Trophoblast cell (in vitro differentiated cells and primary cell): ENCODE measurements at places on chromosomes 7 and 10.

- DNase-seq: no peak
Measured at GRCh38 chr10:31725436-31725835, 203.2 kb downstream of the ARHGAP12 start.

GRCh38 chr7:6360841-6361240 lies 86.9 kb downstream of the DAGLB start:
- DNase-seq: no peak

- no peak for DNase-seq
Measured at GRCh38 chr10:44334621-44335184, 50.2 kb downstream of the CXCL12 start.

- no peak for DNase-seq
Measured at GRCh38 chr10:8044331-8044907, 10.1 kb upstream of the GATA3 start.

- peak; percentile 54 for DNase-seq
Measured at GRCh38 chr7:69800495-69800894, 202.2 kb downstream of the AUTS2 start.

DNA sequence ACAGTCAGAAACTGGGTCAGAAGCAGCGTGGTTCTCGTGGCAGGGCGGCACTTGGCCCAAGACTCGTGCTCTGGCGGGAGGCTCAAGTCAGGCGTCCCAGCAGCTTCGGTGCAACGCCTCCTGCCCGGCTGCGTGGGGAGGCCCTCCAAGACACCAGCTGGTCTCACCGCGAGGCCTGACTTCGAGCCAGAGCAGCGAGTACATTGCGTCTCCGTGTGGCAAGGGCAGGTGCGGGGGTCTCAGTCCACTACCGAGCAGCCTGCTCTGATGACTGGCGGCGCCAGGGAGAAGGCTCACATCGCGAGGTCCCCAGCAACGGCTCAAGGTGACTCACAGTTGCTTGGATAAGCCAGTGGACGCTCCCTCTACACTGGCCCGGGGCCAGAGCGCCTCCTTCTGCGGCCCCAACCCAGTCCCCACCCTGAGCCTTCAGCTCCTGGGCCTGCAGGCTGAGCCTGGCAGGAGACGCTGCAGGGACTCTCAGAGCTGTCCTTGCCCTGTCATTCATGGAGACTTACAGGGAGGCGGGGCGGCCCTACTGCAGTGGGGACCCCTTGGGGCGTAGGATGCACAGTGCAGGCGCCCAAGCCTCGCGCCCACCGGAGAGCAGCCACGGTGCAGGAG lies 41.9 kb upstream of the PRKAR1B start:
- DNase-seq: no peak

- peak; percentile 40 for DNase-seq
Measured at GRCh38 chr7:99380823-99381663, 6.5 kb downstream of the ARPC1B start.

DNA sequence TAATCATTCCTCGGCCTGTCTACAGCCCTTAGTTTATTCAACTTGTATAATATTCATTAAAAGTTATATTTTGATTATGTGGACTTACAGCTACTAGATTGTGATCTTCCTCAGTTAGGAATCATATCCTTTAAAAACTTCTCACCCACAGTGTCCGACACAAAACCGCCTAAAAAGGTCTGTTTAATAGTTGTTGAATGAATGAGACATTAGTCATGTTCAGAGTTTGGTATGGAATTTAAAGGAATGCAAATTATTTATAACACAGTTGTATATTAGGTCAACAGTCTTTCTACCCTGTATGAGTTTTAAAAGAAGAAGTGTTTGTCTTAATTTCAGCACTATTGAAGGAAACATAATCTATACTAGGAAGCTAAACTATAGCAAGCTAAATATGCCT lies 390.0 kb downstream of the ARL4A start:
- peak; percentile 22 for DNase-seq

DNA sequence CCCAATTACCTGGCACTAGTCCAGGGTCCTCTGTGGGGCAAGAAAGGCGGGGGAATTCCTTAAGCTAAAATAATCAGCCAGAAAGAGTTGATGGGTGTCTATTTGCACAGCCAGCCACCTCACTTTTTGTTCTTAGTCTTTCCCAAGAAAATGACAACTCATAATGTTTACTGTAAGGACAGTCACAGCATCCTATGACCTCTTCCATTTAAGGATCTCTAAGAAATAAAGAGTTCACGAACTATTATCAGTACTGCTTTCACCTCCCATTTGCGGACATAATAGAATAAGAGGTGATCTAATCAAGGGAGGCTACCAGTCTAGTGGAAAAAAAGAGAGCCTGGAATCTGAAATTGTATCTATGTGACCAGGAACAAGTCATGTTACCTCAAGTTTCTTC lies 72.4 kb upstream of the LRRC17 start:
- DNase-seq: no peak

GRCh38 chr10:109997233-109997632 lies 10.6 kb upstream of the ADD3 start:
- no peak for DNase-seq

GRCh38 chr10:11415095-11415494 lies 196.4 kb downstream of the USP6NL start:
- DNase-seq: no peak

DNA sequence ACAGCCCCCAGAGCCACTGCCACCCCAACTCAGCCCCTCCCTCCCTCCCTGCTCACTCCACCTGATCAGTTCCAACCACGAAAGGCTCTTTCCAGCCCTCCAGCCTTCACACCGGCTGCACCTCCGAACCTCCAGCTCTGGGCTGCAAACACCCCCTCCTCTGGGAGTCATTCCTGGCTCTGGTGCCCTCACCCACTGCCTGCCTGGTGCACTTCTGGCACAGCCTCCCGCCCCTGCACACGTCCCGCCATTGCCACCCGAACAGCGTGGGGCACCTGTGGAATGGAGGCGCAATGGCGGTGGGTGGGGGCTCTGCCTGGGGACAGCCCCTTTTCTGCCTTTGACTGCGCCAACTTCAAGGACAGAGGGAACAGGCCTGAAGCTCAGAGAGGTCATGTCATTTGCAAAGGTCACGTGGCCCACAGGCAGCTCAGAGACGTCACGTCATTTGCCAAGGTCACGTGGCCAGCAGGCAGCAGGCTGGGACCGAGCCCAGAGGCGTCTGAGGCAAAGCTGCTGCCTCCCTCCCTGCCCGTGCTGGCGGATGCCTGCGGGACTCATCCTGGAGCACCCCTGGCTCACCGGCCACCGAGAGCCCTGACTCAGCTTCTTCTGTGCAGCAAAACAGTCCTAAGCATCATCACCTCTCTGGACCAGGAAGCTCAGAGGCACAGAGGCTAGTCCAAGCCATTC lies 76.0 kb upstream of the DNAAF5 start:
- no peak for DNase-seq

- no peak for DNase-seq
Measured at GRCh38 chr10:133173860-133174640, 14.0 kb downstream of the KNDC1 start.

GRCh38 chr7:131424219-131424822 lies 96.6 kb downstream of the MKLN1 start:
- peak; percentile 3 for DNase-seq

DNA sequence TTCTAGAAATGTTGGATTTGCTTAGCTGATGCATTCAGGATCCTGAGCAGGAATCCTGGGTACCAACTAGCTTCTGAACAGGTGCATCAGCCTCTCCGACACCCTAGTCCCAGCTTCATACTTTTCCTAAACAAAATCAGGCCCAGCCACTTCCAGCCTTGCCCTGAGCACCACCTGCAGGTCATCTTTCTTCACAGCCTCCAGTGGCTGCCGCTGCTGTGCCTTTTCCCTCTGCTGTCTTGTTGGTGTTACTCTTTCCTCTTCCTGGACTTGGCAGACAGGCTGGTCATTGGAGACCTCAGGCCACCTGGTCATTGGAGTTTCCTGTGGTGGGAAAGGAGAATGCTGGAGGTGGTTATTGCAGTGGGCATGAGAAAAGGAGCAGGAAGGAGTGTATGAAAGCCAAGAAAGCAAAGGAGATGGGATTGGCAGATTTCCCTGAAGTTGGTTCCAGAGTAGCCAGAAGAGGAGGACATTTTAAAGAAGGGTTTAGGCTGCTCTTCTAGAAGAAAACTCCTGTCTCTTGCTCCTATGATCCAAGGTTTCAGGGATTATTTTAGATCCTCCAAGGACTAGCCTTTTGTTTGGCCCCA lies 48.2 kb upstream of the NFKB2 start:
- peak; percentile 58 for DNase-seq

DNA sequence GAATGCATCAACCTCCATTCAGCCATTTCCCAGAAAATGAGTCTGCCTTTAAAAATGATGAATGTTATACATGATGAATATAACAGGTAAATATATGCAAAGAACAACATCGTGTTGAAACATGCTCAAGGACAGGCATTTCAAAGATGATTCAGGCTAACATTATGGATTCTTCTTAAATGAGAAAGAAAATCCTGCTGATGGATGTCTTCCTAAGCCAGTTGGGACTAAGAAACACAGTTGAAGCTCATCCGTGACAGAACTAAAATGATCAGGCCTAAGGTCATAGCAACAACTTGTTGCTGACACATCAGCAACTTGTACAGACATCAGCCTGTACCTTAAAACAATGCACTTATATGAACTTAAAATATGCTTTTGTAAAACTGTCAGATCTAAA lies 267.9 kb downstream of the MAGI2 start:
- no peak for DNase-seq

GRCh38 chr7:40610461-40610860 lies 475.7 kb downstream of the SUGCT start:
- DNase-seq: no peak

DNA sequence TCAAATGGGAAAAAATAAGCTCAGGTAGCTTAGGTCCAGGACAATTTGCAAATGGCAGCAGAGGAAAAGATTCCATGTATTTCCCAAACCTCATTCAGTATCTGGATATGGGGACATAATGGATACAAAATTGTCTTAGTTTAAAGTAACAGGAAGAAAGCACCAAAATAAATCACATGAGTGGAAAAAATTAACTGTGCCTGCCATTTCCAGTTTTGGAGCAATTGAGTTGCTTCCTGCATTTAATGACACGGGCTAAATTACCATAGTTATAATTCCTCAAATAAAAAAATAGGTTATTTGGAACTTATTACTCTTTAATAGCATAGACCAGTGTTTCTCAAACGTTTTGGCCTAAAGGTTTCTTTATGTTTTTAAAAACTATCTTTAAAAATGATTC lies 6.3 kb upstream of the STAMBPL1 start:
- no peak for DNase-seq

- no peak for DNase-seq
Measured at GRCh38 chr10:86594535-86594934, 59.8 kb upstream of the OPN4 start.

GRCh38 chr10:79387466-79387973 lies 40.3 kb downstream of the PPIF start:
- DNase-seq: no peak

DNA sequence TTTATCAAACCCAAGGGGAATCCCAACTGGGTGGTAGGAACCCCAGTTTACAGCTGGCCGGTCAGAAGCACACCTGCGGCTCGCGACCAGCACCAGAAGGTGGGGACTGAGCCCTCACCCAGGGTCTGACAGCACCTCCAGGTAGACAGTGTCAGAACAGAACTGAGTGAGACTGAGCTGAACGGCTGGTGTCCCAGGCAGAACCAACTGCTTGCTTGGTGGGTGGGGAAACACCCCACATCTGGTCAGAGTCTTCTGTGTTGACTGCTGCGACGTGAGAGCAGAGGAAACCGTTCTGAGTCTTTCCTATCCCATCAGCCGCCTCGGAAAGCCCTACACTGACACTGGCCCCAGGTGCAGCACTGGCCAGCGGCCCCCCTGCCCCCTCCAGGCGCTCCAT lies 160.7 kb downstream of the MAD1L1 start:
- DNase-seq: no peak

DNA sequence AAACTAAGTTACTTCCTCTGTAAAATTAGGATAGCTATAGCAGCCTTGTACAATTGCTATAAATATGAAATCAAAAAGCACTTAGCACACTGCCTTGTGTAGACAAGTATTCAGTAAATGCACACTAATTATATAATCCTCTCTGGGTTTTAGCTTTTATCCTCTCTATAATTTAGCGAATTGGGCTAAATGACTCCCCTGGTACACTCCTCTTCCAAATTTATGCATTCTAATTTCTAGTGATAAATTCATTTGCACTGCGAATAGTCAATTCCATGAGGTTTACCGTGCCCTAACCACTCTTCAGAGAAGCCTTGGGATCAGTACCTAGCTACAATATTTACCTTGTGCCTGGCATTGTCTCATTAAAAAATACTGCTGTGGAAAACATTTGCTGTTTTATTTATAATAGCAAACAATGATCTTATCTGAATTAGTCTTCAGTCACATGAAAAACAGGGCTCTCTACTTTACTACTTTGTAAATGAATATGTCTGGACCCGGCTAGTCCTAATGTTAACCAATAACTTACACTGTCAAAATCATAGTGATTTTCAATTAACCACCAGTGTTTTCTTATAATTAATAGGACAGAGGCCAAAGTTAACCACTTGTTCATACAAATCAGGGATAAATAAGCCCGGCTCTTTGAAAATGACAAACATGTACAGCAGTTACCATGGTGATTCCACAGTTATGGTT lies 577.9 kb downstream of the IPMK start:
- no peak for DNase-seq

DNA sequence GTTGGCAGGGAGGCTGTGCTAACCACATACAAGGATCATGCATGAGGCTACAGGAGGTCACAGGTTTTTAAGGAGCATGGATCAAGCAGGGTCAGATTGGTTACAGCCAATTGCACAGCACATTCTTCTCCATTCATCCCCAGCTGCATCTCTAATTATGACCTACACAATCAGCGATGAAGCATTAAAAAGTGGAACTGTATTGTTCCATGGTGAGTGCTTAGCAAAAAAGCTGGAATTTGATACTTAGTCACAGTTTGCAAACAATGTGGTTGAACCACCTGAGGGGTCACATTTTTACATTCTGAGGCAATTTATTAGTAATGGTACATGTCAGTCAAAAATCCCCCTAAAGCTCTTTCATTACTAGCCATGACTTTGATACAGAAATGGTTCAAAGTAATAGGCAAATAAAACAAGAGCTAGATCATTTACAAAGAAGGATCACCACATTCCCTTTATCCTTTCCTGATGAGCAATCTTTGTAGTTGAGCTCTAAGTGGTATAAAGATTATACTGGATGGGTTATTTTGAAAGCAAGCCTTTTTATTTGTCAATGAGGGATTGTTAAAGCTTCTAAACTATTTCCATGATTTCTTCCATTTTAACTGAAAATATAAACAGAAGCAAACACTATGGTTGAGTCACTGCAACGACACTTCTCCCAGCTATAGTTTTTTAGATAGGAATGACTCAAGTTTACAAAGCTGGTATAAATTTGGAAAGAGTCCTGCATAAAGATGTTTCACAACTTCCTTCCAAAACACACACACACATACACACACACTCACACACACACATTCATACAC lies 217.8 kb upstream of the SEMA3A start:
- DNase-seq: peak; percentile 36

DNA sequence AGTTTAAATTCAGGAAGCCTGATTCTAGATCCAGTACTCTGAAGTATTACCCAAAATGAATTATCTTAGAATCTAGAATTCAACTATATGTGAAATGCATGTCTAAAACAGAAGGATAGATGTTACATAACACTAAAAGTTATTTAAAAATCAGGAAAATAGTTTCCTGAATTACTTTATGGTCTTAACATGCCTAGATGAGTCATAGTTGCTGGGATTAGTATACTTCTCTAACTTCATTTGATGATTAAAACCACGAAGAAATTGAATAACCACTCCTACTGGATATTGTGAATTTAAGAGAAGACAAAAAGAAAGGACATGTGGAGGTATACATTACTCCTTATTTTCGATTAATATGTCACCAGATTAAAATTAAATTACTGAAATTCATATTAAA lies 65.5 kb downstream of the ATAD1 start:
- no peak for DNase-seq
